ENCODE measurements at places on chromosomes 16 and 17.
A peak's percentile ranks its signal among the peaks of the same experiment; 100 is the strongest.

GRCh38 chr17:65446043-65446442 is 115.4 kb downstream of the AXIN2 start:
- no peak for DNase-seq

- DNase-seq = no peak
These were observed 71.8 kb downstream of the LMF1 start for GRCh38 chr16:898761-899682.

DNA sequence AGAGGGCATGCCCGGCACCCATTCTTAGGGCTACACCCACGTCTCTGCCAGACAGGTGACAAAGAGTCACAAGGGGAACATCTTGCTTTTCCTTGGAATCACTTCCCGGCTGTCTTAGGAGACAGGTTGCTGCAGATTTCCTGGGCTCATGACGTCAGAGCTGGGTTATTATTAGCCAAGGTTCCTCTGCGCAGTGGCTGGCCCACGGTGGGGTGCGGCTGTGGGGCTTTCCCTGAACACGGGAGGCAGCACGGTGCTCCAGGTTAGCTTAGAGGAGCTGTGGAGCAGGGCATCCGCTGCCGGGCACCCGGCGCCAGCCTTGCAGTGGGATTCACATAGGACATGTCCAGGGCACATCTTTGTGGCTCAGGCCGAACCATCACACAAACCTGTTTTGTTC is 118.0 kb upstream of the PLCG2 start:
- DNase-seq = no peak

GRCh38 chr16:89860747-89861304 is 12.6 kb upstream of the TCF25 start:
- DNase-seq = peak; percentile 34

DNA sequence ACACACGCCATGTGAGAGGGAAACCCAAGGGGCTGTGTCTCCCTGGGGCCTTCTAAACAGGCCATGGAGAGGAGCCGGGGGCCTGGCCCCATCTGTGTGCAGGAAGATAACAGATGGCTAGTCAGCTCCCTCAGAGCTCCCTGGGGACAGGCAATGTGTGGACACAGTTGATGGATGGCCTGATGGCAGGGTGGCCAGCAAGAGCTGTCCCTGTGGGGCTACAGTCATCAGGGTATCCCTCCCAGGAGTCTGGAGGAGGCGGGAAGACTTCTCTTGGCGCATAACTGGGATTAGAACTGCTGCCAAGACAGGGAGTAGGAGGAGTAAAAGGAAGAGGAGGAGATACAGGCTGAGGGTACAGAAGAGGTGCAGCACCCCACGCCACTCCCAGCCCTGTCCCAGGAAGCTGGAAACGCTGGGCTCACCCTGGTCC is 17.3 kb downstream of the MYO18A start:
- DNase-seq = no peak

DNA sequence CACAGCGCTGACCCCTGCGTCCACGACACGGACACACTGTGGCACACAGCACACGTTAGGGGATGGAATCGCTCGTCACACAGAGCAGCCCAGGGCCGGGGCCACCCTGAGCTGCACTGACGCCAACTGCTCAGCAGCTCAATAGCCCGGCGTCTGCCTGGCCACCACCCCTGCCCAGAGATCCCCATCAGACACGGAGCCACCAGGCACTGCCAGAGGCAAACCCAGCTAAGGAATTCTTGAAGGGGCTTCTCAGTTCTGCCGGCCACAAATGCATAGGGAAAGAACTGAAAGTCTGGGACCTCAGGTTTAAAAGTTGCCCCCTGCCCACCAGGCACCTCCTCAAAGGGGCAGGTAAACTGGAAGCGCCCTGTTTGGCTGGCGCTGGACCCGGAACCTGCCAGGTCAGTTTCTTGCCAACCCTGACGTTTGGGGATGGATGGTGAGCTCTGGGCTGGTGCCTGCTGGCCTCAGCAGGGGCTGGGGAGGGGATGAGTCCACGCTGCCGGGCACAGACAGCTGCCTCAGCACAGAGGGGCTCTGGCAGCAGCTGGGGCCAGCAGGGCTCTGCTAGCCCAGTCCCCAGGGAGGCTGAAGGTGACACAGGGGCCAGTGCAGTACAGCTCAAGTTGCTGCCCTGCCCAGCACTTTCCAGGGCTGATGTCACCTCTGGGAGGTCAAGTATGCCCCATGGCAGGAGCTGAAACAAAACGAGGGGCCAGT is 33.2 kb downstream of the TIMM22 start:
- DNase-seq = no peak

DNA sequence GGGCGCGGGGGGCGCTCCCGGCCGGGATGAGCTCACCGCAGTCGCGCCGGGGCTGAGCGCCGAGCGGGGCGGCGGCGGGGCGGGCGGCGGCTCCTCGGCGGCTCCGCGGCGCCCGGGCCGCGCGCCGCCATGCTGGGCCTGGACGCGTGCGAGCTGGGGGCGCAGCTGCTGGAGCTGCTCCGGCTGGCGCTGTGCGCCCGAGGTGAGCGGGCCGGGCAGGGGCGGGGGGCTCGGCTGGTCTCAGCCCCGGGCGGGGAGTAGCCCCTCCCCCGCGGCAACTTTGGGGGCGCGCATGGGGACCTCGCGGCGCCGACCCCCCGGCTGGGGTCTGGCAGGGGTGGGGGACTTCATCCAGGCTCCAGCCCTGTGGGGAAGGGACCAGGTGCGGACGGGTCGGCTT is at the start of gene ARHGDIG:
Gene ARHGDIG (plus strand): TSS at position 40 of the 400 bp plus-strand sequence. CDS start 90 bp downstream, at position 130.
- DNase-seq = no peak

GRCh38 chr16:17106243-17106791 is 364.4 kb downstream of the XYLT1 start:
- no peak for DNase-seq

GRCh38 chr16:11276896-11277593 is 765 bp upstream of the PRM2 start:
- no peak for DNase-seq

- peak; percentile 16 for DNase-seq
These were observed 339.0 kb downstream of the MAF start for GRCh38 chr16:79261481-79261940.

DNA sequence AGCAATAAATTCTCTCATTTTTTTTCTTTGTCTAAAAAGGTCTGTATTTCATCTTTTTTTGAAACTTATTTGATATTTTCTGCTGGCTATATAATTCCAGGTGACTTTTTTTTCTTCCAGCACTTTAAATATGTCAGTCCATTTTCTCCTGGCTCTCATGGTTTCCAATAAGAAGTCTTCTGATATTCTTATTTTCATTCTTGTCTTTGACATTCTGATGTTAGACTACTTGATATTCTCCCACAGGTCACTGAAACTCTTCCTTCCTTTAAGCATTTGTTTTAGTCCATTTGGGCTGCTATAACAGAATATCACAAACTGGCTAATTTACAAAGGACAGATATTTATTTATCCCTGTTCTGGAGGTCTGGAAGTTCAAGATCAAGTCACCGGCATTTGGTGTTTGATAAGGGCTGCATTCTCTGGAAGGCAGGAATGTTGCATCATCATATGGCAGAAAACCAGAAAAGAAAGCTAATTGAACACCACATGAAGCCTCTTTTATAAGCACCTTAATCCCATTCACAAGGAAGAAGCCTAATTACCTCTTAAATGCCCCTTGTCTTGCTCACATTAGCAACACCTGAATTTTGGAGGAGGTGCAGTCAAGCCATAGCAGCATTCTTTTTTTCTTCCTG is 242.1 kb upstream of the TNRC6C start:
- no peak for DNase-seq

DNA sequence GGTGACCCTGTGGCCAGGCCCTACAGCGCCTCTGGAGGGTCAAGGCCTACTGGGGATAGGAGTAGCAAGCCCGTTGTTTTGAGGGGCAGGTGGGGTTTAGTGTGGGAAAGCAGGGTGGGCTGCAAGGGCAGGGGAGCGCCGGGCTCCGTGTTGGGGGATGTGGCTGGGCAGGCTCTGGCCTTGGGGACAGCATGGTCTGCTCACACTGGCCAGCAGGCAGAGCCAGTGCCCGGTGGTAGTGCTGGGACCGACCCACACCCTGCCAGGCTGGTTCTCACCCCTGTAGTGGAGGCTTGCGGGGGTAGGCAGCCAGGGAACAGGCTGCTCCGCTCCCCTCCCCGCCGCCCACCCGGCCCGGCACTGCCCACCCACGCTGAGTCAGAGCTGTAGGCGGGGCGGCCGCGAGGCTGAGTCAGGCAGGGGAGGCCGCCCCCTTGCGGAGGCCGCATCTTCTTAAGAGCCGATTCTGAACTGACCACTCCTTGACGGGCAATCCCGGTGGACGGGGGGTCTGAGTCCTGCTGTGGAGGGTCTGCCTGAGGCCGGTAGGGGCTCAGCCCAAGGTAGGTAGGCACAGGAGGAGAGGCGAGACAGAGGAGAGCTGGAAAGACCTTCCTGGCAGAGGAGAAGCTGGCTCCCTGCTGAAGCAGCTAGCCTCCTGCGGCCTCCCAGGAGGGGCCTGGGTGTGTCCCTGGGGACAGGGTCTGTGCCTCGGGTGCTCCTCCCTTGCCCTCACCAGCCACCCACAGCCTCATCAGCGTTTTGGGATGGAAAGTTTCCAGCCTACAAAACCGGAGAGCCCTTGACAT is 62.4 kb downstream of the BAIAP2 start:
- DNase-seq = peak; percentile 72

- DNase-seq = no peak
These were observed 41.0 kb downstream of the IGF2BP1 start for GRCh38 chr17:49038138-49038537.

DNA sequence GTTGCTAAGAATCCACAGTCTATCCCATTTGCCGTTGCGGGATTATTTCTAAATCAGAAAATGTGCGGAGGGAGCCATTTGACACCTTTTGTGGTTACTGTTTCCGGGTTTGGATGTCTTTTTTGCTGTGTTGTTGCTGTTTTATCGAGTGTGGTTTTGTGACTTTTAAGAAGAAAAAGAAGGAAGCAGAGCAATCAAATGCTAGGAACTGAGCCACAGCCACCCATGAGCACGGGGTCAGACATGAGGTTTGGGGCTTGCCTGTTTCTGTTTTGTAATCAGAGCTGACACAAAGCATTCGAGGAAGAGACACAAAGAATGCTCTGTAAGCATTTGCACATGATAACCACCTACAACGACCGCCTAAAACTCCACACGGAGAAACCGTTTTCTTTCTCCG is 53.1 kb upstream of the CHMP6 start:
- no peak for DNase-seq

GRCh38 chr17:75260641-75261335 is 618 bp downstream of the GGA3 start:
- peak; percentile 42 for DNase-seq

DNA sequence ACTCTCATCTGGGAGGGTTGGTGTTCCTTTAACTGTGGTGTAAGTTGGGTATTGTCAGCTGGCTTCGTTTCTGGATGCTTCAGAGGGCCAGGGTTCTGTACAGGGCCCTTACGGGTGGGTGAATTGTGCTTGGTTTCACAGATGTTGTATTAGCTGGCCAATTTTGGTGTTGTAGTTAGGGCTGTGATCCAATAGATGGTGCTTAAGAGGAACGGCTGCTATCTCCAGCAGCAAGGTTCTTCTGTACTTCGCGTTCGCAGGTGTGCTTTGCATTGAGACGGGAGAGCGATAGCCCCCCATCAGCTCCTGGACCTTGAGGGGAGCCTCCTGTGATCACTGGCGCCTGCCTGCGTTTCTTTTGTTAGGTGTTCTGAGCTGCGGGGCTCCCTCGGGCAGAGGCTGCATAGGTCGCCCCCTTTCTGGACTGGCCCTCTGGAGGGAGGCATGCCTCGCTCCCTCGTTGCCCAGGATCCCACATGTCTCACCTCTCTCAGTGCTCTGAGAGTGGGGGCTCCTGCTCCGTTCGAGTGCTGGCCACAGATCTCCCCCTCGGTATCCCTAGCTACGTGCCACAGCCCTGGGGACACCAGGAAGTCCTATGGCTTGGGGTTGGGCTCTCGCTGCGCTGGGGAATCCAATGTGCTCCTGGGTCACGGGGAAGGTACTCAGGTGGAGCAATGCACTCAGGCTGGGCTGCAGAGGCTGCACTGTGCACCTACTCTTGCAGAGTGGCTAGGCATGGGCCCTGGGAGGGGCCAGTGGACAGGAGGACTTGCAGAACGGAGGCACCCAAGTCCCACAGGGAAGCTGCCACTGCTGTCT is 837 bp upstream of the PRDM7 start:
- DNase-seq = no peak

DNA sequence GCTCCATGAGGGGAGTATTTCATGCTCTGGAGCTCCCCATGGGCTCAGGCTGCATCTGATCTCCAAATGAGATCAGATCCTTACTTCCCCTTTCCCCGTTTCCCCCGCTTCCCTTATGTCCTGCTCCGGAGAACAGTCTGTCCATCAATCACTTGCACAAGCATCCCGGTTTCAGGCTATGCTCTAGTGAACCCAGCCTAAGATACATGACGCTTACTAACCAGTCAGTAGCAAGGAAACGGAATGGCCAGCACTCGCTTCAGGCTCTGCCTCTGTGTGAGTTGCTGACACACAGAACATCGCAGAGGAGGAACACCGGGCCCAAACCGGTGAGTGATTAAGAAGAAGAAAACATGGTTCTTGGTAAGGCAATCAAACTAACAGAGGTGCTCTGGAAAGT is 9.4 kb upstream of the ATP5MC1 start:
- DNase-seq = no peak

GRCh38 chr16:4334724-4335495 is 16.2 kb downstream of the PAM16 start:
- DNase-seq = no peak

DNA sequence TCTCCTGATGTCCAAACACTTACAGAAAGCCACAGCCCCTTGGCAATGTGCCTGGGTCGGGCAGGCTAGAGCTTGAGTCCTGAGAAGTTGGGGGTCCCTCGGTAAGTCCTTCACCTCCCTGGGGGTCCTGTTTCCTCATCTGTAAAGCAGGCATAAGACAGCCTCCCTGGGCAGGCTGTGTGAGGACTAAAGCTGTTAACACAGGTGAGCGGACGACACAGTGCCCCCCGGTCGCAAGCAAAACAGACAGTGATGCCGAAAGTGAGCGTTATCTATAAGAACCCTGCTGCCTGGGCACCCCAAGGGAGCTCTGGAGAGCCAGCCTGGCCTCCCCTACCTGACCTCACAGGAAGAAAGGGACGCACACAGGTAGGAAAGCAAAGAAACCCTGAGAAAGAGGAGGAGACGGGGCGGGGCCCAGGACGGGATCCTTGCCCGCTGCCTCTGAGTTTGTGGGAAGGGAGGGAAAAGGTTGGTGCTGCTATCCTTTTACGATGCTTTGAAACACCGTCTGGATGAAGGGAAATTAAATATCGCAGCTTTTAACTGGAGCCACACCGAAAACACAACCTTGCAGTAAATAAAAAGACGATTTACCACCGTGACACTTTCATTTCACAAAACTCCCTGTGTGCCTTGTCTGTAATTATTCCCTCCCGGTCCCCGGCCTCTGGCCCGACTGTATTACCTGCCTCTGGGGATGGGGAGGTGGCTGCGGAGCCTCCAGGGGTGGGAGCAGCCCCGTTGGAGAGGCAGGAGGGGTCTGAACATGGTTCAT is 67.1 kb downstream of the ENGASE start:
- no peak for DNase-seq

DNA sequence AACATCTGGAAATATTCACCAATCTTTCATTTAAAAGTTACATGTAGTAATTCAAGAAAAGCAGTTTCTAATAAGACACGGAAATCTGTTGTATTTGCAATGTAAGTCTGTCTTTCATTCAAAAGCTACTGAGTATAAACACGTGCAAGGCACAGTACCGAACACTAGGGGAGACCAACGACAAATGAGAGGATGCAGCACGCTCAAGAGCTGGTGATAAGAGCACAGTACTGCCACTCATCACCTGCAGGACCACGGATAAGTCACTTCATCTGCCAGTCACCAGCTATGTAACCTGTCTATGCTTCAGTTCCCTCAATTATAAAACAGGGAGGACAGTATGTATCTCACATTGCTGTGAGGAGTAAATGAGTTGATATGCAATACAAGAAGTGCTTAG is 67.1 kb downstream of the CLEC18A start:
- DNase-seq = peak; percentile 9

All from stimulated activated CD8-positive, alpha-beta memory T cell treated with anti-CD3 and anti-CD28 coated beads, Interleukin-15, amount 100 ng/mL, for 4 hours (primary cell).